Tibial artery (tissue), 4 donors: ENCODE measurements at places on chromosomes 2 and 18.

DNA sequence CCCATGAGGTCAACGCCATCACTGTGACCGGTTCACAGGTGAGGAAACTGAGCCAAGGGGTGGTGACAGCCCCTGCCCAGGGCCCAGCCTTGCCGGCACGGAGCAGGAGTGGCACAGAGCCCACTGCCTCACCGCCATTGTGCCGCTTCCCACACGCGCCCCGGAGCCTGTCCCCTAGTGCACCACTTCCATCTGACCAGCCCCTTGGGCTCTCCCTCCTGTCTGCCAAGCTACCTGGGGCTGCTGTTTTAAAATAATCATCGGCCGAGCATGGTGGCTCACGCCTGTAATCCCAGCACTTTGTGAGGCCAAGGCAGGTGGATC lies 49.7 kb upstream of the GLI2 start:
- no peak for DNase-seq

DNA sequence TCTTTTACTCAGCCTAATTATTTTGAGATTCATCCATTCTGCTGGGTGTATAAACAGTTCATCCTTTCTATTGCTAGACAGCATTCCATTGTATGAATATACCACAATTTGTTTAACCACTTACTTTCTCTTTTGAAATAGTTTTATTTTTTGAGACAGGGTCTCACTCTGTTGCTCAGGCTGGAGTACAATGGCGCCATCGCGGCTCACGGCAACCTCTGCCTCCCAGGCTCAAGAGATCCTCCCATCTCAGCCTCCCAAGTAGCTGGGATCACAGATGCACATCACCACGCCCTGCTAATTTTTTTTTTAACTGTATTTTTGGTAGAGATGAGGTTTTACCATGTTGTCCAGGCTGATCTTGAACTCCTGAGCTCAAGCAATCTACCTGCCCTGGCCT lies 54.5 kb downstream of the USP37 start:
- no peak for DNase-seq

- no peak for DNase-seq
These were observed 35.6 kb downstream of the AP1S3 start for GRCh38 chr2:223801736-223802135.

GRCh38 chr2:27984153-27984552 lies 93.6 kb downstream of the BABAM2 start:
- DNase-seq: no peak

GRCh38 chr18:71036783-71037182 lies 747.9 kb downstream of the SOCS6 start:
- no peak for DNase-seq

DNA sequence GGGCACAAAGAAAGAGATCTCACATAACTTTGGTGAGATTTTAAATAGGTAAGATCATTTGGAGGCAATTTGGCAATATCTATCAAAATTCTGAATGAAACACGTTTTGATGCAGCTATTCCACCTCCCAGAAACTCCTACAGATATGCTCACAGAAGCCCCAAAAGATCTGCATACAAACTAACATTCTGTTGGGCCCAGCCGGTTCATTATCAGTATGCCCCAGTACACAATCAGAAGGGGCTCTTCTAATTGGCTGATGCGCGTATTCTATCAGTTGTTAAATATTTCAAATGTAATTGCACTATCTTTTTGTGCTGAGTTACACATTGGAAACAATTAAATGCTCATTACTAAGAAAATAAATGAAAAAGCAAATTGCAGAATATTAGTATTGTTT lies 7.1 kb upstream of the TGIF1 start:
- DNase-seq: no peak

GRCh38 chr2:216657086-216657855 lies 24.1 kb downstream of the IGFBP2 start:
- no peak for DNase-seq

DNA sequence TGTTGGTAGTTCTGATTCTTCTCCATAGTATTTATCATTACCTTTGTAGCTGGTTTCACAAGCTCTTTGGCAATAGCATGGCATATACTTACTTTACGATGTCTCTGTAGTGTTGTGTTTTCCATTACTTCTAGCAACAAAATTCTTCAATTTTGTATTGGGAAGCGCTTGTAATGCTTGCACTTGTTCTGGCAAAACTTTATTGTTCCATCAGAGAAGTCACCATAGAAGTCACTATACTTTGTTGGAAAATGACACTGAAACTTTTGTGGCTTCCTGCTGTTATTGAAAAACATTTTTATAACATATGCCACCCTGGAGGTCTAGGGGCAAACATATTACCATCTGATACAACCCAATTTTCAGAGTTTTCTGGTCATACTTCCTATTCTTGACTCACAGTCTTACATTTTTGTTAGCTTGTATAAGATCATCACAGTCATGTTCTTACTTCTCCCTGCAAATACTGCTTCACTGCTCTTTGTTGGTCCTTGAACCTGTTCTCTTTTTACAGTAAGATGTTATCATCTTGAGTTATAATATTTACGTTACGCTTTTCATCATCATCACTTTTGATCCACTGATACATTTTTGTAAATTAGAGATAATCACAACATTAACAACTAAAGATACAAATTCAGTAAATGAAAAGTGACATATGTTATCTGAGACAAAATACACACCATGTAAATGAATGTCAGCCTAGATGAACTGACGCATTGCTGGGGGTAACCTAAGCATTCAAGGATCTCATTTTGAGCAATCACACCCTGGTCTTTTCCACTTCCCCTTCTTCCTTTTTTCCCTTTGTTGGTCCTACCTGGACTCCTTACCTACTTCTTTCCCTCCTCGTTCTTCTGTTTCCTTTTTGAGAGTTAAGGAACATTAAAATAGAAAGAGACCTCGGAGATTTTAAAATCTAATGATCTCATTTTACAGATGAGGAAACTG lies 33.3 kb upstream of the CXCR4 start:
- no peak for DNase-seq

DNA sequence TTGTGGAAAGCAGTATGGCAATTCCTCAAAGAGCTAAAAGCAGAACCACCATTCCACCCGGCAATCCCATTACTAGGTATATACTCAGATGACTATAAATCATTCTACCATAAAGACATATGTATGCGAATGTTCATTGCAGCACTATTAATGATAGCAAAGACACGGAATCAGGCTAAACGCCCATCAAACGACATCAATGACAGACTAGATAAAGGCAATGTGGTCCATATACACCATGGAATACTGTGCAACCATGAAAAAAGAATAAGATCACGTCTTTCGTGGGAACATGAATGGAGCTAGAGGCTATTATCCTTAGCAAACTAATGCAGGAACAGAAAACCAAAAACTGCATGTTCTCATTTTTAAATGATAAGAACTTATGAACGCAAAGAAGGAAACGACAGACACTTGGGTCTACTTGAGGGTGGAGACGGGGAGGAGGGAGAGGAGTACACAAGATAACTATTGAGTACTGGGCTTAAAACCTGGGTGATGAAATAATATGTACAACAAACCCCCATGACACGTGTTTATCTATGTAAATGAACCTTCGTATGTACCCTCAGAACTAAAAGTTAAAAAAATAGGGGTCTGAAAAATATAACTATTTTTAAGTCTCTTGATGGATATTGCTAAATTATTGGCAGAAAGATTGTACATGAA lies 32.0 kb upstream of the CYTIP start:
- DNase-seq: no peak
